NT2/D1 (cell line): ENCODE measurements at places on chromosomes 1 and 21.

DNA sequence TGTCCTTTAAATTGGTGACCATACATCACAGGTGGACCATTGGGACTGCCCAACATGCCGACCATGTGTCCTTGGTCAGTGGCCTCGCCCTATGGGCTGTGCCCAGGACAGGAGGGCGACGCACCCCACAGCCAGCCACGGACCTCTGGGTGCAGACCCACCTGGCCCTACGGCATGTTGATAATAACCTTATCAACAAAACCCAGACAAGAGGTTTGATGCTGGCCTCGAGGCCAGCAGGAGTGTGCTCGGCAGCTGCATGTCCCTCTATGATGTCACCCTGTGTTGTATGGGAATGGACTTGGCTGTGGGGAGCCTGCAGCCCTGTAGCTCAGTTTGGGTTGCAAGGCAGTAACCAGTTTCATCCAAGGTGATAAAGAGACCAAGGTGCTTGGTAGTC is 32.1 kb downstream of the SLC37A1 start:
- no peak for DNase-seq

DNA sequence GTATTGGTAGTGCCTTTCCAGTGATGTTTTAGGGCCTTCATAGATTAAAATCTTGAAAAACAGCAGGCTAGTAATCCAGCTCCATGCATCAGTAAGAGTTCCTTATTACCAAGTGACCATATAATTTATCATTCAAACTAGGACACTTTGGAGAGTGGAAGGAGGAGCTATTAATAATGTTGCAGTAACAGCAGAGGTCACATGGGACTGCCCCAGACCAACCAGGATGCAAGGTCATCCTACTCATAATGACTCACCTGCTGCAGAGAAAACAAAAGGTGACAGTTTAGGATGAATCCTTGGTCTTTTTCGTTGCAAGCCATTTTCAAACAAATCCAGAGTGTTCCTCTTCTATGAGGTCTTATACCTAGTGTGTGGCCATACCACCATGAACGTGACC is 187.4 kb downstream of the NUF2 start:
- DNase-seq, result no peak

DNA sequence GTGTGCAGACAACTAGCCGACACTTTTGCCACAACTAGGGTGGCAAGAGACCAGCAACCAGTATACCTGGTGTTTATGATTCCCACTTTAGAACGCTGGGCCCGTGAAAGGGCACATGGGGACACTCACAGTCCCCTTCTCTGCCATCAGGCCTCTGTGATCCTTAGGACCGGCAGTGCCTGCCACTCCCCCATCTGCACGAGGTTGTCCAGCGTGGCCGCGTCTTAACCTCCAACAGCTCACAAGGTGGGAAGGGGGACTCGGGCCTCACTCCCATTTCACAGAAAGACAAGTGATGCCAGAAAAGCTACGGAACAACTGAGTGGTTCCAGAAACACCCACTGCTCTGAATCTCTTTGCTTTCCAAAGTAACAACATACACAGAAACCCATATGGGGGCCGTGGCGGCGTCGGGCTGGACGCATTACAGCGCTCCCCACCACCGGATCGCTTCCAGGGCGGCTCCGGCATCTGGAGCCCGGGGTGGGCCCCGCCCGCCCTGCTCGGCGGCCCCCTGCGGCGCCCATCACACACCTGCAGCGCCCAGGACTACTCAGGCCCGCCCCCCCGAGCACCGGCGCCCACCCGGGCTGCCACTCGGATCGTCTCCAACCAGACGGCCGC is 1.0 kb downstream of the ZNF496 start:
- DNase-seq, result no peak

DNA sequence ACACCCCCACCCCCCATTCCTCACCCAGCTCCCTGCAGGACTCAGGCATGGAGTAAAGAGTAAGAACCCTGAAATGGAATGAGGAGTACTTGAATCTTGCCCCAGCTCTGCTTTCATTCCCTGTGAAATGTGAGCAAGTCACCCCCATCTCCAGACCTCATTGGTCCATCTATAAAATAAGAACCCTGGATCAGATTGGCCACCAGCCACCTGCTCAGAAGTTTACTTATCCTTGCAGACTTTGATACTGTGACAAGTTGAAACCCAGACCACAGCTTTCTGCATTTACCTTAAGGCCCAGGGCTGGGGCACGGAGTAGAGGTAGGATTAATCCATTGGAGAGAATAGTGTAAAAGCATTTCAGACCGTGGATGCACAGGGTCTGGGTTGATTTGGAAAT is 2.2 kb downstream of the KISS1 start:
- DNase-seq, result no peak

DNA sequence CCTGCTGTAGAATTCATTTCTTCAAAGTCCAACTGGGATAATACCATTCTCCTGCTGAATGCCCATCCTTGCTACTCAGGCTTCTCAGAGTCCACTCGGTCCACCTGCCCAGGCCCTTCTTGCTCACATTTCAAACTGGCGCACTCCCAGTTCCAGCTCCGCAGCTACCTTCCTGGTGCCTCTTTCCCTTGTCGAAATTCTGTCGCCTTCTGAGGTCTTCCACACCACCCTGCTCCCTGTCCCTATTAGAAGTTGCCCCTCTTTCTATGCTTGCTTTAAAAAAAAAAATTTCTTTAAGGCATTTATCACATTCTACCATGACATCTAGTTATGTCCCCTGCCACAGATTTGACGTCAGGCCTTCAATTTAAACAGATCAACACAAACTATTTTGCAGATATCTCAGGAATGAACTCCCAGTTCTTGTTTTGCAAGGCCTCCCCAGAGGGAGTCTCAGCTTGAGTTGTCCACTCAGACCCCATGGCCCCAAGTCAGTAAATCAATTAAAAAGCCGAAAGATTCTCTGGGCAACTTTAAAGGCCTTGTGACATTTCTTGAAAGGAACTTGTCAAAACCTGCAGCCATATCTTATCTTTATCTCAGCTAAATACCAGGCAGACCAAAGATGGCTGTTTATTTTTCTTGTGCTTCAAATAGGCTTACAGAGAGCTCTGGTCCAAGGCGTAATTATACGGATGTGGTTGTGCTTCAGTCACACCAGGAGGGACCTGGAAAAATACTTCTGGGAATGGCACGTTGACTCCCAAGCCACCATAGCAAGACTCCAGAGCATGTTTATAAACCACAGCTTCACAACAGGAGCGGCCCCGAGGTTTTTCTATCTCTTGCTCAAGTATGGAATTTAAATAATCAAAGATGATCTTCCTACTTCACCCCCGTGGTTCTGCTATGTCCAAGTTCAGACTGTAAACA is 2.2 kb downstream of the FAM89A start:
- no peak for DNase-seq

DNA sequence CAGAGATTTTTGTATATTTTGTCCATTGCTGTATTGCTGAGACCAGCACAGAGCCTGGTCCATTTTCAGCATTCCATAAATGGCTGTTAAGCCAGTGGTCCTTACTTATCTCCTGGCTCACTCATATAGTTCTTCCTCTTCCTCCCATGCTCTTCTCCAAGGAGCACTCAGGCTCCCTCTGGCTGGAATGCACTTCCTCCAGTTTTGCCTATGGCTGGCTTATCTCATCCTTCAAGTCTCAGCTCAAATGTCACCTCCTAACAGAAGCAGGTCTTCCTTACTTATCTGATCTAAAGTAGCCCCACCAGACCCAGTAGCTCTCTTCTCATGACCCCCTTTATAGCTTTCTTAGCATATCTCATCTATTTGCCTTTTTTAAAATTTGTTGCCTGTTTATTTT is 146.9 kb downstream of the SLC30A10 start:
- DNase-seq, result no peak

GRCh38 chr1:159554696-159555095 is 18.9 kb upstream of the OR10J5 start:
- no peak for DNase-seq

GRCh38 chr1:35452106-35452774 is 105.0 kb downstream of the KIAA0319L start:
- DNase-seq, result no peak

DNA sequence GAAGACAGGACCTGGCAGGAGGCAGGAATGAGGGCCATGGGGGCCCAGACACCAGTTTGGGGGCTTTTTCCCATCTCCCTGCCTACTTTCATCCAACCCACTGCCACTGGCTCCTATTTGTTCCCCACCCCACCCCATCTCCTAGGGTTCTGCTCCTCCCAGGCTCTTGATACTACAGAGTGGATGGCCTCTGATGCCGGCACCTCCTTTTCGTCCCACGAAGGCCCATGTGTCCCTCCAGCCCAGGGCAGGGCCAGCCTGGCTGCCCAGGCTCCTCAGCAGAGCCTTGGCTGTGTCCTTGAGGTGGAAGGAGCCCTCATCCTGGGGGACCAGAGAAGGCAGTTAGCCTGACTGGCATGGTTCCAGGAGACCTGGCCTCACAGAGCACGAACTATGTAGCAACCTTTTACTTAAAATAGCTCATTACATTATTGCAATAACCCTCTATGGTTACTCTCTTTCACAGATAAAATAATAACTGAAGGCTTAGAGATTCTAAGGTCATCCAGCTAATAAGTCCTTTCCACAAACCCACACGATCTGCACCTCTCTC is 3.5 kb downstream of the POMGNT1 start:
- no peak for DNase-seq

- peak; percentile 75 for DNase-seq
Measured at GRCh38 chr1:239810061-239810481, 281.6 kb upstream of the FMN2 start.

GRCh38 chr1:11156963-11157362 is 32.2 kb upstream of the ANGPTL7 start:
- no peak for DNase-seq

DNA sequence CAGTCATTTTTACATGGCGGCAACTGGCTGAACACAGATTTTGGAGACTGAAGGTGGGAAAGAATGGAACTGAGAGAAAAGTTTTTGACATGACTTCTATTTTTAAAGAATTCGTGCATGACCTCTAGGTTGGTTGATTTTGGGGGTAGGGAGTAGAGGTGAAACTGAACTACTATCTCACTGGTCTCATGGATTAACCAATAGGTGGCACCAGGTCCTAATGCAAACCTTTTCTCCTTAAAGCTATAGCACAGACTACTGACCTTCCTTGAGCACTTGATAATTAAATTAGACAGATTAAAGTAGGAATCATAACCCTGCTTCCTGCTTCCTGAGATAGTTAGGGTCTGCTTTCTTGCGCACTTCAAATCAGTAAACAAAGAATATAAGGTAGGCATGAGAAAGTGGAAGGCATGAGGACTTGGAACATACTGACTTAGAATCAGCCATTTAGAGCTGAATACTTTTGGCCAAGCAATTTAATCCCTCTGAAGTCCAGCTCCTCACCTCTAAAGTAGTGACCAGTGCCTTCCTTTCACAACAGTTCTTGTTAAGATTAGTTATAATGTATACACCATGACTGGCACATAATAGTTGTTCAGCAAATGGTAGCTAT is 206.0 kb downstream of the CENPF start:
- DNase-seq, result peak; percentile 39

- no peak for DNase-seq
Measured at GRCh38 chr1:172328266-172328665, 92.2 kb upstream of the C1orf105 start.

GRCh38 chr21:31798842-31799704 is 67.2 kb upstream of the SCAF4 start:
- DNase-seq, result no peak

- DNase-seq, result no peak
Measured at GRCh38 chr1:206851341-206852010, 13.9 kb upstream of the IL20 start.

DNA sequence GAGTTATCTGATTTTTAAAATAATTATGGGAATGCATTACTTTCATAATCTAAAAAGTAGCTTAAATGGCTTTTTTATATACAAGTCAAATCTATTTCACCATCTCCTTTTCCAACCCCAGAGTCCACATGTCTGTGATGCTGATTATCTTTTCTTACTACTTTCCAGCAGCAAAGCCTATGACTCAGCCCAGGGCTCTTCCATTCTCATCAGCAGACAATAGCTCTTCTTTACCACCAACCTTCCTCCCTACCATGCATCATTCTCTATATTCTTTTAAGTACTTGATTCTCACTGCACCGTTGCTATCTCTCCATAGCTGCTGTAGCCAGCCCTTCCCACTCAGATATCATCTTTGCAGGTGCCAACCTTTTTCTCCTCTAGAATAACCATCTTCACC is 61.3 kb downstream of the OVGP1 start:
- DNase-seq, result no peak

DNA sequence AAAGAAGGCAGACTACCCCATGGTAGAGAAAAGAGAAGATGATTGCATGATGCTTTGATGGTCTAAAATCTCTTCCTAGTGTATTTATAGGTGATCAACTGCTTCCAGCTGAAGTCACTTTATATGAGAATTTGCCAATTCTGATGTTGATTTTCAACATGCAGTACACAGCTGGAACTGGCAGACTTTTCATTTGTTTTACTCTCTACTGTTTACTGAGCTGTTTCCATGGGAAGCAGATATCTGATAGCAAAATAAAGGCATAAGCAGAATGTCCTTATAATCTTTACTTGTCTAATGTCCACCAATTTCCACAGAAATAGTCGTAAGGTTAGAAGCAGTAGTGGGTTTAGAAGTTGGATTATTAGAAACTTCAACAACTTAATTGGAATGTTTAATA is 74.9 kb downstream of the SYDE2 start:
- no peak for DNase-seq

GRCh38 chr1:81156887-81157286 is 643.8 kb upstream of the ADGRL2 start:
- no peak for DNase-seq

DNA sequence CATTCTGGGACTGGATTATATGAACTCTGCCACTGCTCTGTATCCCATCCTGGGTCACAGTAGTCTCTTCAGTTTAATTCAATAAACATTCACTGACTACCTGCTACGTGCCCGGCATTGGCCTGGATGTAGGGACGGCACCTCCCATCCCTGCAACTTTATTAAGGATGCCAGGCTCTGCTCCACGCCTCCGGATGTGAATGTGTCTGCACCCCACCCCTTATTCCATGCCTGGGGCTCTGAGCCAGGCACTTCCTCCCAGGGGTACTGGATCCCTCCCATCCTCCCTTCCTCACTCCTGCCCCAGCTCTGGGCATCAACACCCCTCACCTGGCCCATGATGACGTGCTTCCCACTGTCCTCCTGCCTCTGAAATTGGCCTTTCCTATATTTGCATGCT is 53.7 kb downstream of the KCNN3 start:
- no peak for DNase-seq

DNA sequence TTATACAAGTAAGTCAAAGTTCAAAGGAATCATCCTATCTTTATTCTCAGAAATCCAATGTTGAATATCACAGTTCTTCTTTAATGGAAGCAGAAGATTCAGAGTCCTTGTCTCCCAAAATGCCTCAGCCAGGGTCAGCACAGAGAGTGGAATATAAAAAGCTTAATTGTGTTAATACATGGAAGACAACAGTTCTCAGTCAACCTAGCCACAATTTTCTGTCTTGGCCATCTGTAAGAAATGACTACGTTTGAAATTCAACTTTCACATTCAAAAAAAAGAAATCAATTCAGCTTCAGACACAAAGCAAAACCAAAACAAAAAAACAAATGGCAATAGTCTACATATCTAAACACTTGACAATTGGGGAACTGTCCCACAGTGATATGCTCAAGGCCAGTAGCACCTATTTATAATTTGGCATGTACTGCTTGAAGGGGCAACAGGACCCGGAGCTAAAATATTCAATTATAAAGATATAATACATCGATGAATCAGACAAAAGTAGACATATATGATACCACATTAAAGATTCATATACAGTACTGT is 27.3 kb upstream of the GLIS1 start:
- no peak for DNase-seq
